Uterus (tissue), 4 donors: ENCODE measurements at places on chromosomes 11 and 22.

DNA sequence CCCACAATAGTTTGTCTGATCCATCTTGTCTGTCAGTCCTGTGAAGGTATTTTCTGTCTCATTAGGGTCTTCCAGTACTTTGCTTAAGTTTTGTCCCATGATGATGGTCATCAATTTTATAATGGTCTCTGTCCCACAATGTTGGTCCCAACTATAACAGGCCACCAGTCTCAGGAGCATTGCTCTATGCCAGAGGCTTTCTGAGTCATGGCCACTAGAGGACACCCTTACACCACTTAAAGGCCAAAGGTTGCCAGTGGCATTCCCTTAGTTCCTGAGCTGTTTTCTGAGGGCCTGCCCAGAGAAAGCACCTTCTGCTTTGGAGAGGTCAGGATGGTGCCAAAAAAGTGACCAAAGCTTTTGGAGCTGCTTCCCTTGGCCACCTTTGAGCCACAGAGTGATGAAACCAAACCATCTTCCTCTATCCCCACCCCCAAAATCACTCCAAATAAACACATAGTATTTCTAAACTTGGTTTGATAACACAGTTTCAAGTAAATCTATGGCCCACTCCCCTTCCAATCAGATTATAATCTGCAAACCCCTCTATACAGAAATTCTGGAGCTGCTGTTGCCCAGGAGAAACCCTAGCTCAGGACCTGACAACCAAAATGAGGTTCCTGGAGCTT is 19.3 kb downstream of the EIF3F start:
- peak; percentile 55 for DNase-seq

- no peak for DNase-seq
Observed at GRCh38 chr11:31764261-31764660, 46.9 kb downstream of the PAX6 start.

GRCh38 chr22:27994481-27995331 is 75.7 kb upstream of the PITPNB start:
- peak; percentile 10 for DNase-seq

DNA sequence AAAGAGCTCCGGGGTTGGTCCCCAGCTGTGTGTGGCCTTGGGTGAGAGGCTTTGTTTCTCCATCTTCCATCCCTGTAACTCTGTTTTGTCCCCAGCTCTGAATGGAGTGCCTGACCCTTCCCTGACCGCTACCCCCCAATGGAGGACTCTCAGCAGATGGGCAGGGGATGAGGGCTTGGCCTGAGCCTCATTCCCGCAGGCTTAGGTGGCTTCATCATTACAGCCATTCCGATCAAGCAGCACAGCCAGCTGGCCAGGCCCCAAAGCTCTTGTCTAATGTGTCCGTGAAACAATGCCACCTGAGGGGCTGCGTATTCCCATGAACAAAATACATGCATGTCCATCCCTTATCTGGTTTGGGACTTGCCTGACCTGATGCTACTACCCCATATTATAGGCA is 3.9 kb upstream of the CDC42EP2 start:
- DNase-seq = no peak

DNA sequence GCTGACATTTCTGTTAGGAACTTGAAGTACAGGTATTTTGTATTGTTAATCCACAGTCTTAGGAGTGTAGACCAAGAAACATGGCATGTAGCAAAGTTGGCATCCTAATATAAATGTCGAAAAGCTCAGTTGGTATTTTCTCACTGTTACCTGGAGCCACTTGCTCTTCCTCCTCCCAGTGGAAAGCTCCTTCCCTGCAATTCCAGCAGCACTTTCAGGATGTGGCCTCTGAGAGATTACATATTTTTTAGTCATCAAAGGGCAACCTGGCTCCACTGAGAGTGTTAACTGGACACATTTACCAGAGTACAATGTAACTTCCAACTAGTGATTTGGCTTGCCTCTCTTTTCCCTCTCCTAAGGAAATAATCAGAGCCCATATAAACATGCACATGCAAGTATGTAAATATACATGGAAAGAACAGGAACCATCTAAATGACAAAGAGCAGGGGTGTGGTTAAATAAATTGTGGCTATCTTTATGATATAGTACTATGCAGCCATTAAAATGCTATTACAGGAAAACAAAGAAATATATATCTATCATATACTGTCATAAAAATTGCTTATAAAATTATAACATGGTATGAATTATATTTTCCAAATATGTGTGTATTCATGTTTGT is 14.3 kb upstream of the EED start:
- no peak for DNase-seq

DNA sequence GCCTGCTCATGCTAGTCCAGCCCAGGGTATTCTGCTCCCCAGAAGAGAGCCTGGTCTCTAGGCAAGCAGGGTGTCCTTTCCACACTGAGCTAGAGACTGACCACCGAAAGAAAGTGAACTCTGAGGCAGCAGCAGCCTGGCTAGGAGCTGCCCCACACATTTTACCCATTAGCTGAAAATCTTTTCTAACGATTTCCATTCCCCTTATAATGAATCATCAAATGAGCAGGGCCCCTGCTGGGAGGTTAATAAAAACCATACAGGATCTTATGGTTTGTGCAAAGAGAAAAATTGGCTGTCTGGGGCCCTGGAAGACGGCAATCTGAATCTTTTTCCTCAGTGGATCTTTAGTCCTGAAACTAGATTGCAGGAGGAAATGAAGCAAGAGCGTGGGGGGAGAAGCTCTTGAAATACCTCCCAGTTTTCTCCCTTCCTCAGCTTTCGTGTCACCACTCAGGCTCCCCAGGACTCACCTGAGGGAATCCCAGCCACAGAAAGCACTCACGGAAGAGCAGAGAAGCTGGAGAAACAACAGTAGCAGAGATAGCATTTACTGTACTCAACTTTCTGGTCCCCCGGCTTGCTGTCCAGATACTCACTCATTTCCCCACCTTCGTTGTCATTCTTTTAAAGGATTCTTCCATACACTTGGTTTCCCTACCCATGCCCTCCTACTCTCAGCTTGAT is 74.7 kb upstream of the CD44 start:
- no peak for DNase-seq

- DNase-seq = no peak
Observed at GRCh38 chr22:26713823-26714449, 56.5 kb downstream of the MIAT start.

- DNase-seq = no peak
Observed at GRCh38 chr11:14809466-14809865, 82.6 kb downstream of the CYP2R1 start.

DNA sequence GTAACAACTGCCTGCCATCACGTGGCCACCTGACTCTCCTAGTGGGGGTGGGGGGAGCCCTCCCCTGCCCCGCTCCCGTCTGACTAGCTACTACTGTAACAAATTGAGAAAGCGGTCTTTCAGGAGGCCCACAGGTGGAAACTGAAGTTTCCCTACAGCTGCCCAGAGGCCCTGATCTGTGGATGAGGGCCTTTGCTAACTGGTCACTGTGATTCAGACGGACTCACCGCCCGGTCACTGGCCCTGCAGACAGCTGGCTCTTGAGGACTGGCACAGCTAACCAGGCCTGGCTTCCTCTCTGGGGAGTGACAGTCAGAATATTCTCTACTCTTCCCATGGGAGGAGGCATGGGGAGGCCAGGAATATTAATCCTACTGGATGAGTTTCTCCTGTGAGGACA is 116.8 kb downstream of the ARHGAP8 start:
- DNase-seq = no peak

DNA sequence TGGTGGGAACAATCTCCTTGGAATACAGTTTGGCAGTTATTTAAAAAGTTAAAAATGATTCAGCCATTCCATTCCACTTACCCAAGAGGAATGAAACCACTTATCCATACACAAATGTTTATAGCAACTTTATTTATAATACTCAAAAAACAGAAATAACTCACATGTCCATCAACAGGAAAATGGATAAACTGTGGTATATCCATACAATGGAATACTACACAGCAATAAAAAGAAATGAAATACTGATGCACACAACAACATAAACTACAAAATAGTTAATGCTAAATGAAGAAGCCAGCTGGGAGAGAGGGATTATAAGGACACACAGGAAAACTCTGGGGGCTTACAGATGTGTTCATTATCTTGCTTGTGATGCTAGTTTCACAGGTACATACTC is 64.7 kb downstream of the FCHSD2 start:
- no peak for DNase-seq

GRCh38 chr11:74306435-74307175 is 4.8 kb downstream of the P4HA3 start:
- no peak for DNase-seq

- DNase-seq = no peak
Observed at GRCh38 chr11:36421546-36422155, 88.4 kb downstream of the TRAF6 start.

DNA sequence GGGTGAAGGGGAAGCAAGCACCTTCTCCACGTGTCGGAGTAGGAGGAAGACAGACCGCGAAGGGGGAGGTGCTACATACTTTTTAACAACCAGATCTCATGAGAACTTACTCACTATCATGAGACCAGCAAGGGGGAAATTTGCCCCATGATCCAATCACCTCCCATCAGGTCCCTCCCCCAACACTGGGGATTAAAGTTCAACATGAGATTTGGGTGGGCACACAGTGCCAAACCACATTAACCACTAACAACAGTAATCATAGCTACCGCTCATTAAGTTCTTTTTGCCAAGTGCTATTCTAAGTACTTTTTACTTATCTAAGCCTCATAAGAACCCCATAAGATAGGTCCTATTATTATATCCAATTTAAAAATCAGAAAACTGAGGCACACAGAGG is 450.5 kb upstream of the DDI1 start:
- DNase-seq = no peak
